Sciatic nerve (tissue), 2 donors: ENCODE measurements at places on chromosomes 11 and 22.

DNA sequence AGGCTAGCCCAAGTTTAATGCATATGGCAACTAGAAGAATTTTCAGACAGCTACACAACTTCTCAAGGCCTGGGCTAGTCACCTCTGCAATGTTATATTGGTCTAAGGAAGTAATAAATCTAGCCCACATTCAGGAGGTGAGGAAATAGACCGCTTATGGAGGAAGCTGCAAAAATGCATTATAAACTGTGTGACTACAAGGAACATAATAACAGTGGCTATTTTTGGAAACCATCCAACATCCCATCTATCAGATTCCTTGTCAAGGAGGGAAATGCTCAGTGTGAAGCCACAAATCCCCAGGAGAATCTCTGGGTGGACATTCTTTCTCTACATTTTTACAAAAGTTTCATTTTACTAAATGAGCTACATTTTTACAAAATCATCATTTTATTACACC lies 76.1 kb downstream of the BBOX1 start:
- DNase-seq = no peak

DNA sequence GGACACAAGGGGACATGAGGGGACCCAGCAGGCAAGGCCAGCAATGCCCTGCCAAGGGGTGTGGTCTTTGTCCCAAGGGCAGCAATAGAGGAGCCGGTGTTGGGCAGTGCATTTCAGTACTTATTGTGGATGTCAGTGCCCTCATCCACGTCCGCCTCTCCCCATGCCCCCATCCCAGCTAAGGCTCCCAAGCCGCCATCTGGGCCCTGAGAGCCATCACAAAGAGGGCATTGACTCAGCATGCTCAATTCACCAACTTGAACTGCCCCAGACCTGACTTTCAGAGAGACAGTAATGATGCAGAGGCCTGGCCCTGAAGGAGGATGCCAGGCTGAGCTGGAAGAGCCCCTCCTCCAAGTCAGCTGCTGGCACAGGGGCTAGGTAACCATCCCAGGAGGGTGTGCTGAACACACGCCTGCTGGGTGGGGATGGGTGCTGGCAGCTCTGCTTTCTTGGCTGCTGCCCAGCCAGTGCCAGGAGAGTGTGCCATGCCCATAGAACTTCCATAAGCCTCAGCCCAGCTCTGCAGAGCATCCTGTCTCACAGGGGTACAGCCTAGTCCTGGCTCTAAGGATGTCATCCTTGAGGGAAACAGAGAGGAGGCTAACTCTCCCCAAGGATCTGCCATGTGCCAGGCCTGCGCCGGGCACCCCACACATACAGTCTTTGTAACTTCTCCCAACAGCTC lies 46.5 kb downstream of the PDE2A start:
- DNase-seq = no peak

DNA sequence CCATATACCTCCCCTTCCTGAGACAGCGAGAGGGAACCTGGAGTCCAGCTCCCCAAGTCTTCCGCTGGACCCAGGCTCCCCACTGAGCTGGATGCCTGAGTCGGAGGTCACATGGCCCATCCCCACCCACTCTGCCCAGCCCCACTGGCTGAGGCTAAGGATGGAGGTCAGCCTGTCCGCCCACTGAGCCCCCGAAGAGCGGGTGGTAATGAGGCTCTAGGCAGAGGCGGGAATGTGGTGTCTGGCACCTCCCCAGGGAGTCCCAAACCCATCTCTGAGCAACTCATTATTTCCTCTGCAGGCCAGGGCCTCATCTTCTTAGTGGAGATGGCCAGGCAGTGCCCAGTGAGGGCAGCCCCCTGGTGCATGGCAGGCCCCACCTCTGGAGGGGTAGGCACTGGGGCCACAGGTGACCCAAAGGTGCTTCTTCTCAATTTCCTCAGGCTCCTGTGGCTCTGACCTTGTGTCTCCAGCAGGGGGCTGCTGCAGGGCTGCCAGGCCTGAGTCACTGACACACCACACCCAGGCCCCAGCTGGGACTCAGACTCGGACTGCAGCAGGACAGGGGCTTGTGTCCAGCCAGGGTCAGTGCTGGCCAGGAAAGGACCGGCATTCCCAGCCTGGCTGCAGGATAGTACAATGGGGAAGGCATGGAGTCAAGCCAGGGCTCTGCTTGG lies 10.2 kb upstream of the PDE2A start:
- DNase-seq = peak; percentile 74

DNA sequence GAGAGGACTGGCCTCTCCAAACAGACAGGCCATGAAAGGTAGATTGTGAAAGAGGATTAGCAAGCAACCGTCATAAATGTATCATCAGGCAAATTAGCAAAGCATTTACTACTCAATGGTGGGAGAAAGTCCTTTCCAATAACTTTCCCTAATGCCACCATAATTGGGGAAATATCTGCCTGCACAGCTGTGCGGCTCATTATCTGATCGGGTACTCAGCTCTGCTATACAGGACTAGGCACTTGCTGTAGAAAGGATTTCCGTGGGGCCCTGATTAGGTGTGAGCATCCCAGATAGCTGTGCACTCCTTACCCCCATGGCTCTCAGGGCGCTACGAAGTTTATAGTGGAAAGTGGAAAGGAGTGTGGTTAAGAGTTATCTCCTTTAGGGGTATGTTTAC lies 309.7 kb upstream of the PLET1 start:
- no peak for DNase-seq

GRCh38 chr11:45859661-45860140 lies 12.4 kb downstream of the CRY2 start:
- peak; percentile 94 for DNase-seq

GRCh38 chr11:34184505-34185015 lies 79.1 kb downstream of the NAT10 start:
- no peak for DNase-seq
